Activated gamma-delta T cell (primary cell): ENCODE measurements at places on chromosomes 2 and 18.

DNA sequence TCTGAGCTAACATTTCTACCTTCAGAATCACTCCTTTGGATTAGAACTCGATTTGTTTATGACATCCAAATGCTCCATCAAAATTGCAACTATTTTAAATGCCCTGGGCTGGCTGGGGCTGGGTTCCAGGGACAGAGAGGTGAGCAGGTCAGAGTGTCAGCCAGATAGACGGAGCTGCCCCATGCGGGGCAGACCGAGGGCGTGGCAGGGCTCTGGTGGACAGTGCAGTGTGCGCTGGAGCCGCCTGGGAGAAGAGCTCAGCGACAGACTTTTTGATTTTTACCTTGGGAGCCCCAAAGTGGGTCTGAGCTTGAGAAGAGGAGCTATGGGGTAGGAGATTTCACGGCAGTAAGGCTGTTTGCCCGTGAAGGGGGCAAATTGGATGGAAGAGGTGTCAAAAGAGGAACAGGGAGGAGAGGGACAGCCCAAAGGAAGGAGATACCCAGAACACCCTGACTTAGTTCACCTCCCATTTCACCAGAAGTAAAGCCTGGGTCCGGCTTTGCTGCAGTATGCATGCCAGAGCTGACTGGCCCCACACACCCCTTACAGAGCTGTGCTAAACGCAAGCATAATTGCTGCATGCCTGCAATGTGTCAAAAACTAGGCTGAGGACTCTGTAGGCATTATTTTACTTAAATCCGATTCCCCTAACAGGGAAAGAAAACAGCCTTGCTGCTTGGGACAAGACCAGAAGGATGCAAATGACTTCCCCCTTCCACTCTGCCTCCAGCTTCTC, 33.7 kb downstream of the EN1 start:
- DNase-seq = no peak

- DNase-seq = no peak
These were observed 811.8 kb upstream of the ACVR2A start for GRCh38 chr2:147033044-147033443.

- DNase-seq = no peak
These were observed 54.1 kb downstream of the FIGN start for GRCh38 chr2:163681745-163682144.

- no peak for DNase-seq
These were observed 79.4 kb downstream of the SLC4A3 start for GRCh38 chr2:219706823-219707281.

DNA sequence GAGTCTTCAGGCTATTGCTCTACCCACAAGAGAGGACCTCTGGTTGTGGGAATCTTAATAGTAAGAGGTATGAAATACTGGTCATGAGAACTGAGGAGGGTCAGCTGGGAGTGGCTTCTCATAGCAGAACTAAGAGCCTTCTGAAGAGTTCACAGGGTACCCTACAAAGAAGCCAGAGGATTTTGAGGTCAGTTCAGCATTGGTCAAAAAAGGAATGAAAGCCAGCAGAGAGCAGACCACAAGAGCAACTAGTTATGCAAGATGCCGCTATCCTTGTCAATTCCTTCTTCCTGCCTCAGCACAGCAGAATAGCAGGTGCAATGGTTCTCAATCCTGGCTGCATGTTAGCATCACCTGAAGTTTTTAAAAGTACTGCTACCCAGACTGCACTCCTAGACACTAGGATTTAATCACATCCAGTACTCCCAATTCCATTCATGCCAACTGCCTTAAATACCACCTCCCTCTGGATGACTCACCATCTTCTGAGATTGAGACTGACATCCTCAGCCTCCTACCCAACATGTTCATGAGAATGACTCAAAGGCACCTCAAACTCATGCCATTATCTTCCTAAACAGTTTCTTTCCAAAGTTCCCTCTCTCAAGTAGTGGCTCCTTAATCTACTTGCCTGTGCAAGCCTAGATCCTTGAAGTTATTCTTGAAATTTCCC, 81.0 kb upstream of the RBMS1 start:
- no peak for DNase-seq

DNA sequence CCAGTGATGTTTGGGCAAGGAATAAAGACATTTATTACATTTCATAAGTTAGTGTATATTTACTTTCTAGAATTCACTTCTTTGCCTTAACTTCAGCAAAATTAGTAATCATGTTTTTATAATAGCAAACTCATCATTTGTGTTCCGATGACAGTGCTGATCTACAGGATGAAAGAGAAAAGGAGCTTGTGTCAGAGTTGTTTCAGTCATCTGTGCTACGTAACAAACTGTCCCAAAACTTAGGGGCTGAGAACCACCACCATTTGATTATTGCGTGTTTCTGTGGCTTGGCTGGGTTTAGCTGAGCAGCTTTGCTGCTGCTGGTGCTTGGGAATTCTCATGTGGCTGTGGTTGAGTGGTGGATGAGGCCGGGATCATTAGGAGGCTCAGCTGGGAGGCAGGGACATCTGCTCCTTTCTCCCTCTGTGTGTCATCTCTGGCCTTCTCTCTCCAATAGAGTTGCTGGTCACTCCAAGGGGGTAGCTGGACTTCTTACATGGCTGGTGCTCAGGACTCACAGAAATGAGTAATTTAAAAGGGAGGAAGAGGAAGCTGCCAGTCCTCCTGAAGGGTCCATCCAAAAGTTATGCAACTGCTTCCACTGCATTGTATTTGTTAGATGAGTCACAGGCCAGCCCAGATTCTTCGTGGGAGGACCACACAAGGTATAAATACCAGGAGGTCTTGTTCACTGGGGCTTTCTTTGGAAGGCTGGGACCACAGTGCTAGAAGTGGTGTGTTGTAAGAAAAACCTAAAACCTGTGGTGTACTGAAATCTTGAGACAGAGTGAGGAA, 43.4 kb upstream of the HAAO start:
- no peak for DNase-seq

DNA sequence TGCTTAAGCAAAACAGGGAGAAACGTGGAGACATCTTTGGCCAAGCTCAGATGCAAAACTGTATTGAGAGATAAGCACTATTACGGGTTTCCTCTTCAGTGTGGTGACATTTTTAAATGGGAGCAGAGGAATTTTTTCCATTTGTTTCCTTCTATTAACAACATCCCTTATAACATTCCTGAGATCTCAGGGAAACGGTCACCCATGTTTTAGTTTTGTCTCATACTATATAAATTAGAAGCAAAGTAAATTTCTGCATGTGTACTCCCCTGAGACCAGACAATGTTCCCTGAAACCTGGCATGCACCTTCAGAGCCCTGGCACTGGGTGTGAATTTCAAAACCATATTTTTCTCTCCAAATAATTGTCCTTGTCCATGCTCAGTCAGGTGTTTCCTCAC, 57.6 kb upstream of the RNF152 start:
- DNase-seq = no peak

- DNase-seq = no peak
These were observed 59.8 kb downstream of the GLS start for GRCh38 chr2:190940454-190940853.

- no peak for DNase-seq
These were observed 4.6 kb downstream of the CDCA7 start for GRCh38 chr2:173359231-173359630.

DNA sequence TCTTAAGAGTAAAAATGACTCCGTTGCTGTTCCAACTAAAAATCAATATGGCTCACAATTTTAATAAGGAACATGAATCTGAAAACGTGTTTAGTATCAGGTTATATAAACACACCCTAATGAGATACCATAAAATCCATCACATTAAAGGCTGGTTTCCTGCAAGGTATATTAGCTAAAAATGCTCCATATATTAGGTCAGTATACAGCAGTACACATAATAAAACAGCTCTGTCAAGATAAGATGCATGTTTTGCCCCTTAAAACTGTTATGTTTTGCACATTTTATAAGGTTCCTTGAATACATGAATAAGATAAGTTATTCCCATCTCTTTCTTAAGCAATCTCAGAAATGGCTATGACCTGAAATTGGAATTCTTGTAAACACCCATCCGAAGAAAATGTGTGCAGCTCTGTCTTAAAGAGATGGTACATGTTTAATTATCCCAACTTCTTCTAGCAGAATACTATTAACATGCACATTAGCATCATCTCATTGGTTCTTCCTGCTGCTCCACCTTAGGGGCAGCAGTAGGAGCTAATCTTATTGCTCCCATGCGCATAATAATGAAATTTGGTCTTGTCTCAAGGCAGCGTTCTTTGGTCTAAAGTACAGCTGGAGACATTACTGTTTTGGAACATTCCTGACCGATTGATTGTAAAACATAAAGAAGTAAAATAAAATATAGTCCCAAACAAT, 836.1 kb upstream of the FANCL start:
- no peak for DNase-seq

GRCh38 chr2:158809816-158810215, 14.7 kb downstream of the DAPL1 start:
- DNase-seq = no peak

DNA sequence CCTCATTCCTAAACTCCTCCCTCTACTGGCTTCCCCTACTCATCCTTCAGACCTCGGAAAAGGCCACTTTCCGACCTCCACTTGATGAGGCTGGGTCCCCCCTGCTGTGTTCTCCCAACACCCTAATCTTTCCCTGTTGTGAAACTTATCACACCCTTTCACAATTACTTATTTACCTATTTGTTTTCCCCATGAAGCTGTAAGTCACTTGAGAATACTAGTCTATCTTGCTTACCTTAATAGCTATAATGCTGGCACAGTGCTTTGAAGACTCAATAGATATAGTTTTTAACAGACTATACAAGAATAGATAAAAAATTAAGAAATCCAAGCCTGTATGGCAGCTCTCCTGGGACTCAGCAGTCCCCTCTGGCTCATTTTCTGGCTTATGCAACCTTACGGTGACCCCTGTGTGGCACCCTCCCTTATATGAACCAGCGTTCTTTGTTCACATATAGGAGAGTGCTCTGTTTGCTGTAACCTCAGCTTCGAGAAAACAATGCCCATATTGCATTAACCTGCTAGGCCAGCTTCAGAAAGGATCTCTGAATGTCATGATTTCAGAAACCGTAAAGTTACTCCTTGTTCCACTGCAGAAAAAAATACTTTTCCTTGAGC, 220.4 kb upstream of the PKDCC start:
- DNase-seq = no peak

GRCh38 chr18:26290385-26290784, 64.1 kb downstream of the TAF4B start:
- DNase-seq = no peak

DNA sequence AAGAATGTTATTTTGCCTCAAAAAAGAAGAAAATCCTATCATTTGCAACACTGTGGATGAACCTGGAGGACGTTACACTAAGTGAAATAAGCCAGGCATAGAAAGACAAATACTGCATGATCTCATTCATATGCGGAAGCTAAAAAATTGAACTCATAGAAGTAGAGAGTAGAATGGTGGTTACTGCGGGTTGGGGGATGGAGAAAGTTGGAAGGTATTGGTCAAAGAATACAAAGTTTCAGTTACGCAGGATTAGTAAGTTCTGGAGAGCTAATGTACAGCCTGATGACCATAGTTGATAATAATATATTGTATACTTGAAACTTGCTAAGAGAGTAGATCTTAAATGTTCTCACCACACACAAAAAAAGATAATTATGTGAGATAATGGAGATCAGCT, 5.0 kb upstream of the GALNT5 start:
- DNase-seq = no peak

DNA sequence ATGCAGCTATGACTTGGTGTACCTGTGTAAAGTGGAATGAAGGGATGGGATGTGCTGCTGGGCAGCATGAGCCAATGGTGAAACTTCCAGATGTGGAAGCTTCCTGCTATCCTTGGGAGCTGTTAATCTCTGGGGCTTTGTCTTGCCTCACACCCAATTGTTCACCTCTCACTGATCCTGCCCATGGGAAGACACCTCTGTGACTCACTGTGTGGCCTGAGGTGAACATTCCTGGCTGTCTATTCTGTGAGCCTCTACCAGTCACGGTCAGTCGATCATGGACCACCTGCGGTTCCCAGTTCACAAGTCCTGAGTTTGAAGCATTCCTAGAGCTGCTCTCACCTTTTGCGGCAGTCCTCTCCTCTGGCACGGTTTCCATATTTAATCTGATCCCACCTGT, 12.1 kb downstream of the NEURL3 start:
- DNase-seq = no peak

DNA sequence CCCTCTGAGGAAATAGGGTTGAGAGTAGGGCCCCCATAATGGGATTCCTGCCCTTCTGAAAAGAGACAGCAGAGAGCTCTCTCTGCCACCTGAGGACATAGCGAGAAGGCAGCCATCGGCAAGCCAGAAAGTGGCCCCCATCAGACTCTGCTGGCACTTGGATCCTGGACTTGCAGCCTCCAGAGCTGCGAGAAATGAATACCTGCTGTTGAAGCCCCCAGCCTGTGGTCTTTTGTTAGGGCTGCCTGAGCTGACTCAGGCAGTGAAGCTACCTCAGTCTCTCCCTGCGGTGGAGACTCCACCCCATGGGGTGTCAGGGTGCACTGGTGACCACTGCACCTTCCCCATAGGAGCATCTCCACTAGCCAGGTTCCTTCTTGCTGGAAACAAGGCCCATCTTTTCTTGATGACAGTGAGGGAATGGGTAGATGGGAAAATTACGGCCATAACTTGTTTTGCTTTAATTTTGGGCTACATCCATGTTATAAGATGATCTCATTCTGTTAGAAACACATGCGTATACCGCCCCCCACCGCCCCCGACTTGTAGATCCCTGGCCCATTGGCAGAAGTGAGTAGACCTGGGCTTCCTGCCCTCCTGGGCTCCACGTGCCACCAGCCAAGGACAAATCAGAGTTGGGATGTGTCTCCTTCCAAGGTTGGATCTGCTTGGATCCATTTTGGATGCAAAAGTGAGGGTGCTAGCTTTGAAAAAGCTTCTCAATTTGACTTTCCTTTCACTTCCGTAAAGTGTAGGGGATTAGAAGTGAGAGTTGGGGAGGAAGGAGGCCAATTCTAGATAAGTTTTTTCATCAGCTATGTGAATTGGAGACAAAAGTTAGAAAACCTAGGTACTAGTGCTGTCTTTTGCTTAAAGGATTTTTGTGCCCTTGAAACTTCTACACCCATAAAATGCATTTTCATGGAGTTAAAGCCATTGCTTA, 42.9 kb downstream of the NCK2 start:
- DNase-seq = no peak

GRCh38 chr2:2914252-2914651, 463.4 kb downstream of the EIPR1 start:
- no peak for DNase-seq

GRCh38 chr18:78792736-78793135, 186.9 kb upstream of the SALL3 start:
- no peak for DNase-seq

DNA sequence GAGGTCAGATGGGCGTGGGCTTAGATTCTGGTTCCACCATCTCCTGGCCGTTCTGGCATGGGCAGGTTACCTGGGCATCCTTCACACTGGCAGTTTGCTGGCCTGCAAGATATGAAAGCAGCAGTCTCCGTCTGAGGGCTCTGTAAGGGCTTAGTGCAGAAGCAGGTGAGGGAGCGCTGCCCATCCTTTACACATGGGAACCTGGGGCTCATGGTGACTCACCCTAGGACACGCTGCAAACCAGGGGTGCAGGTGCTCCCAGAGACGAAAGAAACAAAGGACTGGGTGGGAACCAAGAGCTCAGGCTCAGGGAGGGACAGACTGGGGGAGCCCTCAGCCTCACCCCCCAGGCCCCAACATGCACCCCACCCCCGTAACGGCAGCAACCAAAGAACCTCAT, 10.7 kb upstream of the ID2 start:
- no peak for DNase-seq

GRCh38 chr18:79218605-79219190, 149.5 kb downstream of the ATP9B start:
- no peak for DNase-seq

- DNase-seq = peak; percentile 21
These were observed 12.8 kb upstream of the HMSD start for GRCh38 chr18:63936156-63936931.
